Frontal cortex (tissue), 4 donors: ENCODE measurements at places on chromosomes 11 and 22.

DNA sequence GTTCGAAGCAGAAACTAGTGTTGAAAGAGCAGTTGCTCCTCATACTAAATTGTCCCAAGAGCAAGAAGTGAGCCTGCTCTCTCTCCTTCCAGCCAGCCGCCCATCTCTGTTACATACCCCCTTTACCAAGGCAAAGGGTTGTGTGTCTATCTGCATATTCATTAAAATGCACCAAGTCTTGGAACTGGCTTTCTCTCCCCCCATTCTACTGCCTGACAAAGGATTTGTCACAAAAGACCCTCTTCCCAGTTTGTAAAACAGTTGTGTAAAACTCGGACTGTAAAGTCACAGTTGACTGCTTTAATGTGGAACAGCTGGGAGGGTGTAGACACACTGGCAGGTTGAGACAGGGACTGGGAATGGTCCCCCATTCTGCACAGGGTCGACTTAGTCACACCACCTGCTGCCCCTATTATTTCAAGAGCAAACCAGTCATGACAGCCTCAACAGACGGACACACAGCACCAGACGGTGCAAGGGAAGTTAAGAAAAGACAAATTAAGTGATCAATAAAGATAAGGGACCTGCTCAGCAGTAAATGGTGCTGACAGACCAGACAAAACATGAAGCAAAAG, 60.0 kb upstream of the HTATIP2 start:
- DNase-seq = no peak

DNA sequence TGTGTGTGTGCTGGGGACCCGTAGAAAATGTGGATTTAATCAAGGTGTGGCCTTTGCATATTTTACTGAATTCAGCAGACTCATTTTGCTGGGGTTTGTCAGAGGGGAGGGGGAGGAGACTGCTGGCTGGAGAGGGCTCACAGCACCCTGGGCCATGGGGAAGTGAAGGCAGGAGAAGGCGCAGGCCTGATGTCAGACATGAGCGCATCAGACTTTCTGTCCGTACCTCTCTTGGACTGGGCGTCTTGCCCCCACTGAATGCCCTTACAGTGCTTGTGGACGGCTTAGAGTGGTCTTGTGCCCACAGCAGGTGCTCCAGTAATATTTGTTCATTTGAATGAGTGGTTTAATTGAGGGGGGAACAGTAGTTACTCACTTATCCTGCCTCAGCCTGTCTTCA, 75.2 kb downstream of the TEAD1 start:
- no peak for DNase-seq

- no peak for DNase-seq
Observed at GRCh38 chr11:103520792-103521191, 411.6 kb downstream of the DYNC2H1 start.

DNA sequence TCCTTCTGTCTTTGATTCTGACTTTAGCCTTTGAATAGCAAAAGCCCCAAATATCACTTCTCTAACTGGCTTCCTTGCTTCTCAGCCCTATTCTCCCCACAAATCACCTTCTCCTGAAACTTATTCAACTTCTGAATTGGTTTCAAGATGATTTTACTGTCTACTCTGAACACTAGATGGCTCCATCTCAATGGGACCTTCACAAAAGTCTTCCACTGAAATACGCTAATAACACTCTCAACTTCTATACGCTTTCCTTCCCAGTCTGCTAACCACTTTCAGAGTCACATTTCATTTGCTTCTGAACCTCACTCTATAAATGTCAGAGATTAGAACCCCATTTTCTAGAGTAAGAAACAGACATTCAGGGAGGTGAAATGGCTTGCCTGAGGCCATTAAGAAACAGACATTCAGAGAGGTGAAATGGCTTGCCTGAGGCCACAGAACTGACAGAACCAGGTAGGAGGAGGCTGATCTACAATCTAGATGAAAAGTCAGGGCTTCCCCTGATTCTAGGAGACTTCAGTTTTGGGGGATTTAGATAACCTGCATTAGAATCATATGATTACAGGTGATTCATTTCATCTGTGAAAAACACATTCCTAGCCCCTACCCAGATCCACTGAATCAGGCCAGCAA, 20.6 kb downstream of the MORC2 start:
- DNase-seq = peak; percentile 52

- DNase-seq = no peak
Observed at GRCh38 chr11:115183136-115183535, 321.1 kb downstream of the CADM1 start.

DNA sequence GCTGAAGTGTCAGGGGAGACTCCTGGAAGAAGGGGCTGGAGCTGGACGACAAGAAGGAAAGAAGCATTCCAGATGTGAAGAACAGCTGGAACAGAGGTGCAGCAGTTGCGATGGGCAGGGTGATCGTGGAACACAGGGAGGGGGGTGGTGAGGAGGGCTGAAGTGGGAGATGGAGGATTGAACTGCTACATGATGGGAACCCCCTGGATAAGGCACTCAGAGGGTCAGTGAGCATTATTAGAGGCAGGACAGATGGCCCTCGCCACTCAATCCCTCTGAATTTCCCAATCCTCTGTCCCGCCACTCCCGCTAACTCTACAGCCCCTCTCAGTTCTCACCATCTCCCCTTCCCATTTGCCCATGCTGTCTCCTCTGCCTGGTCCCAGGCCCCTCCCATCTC, 14.0 kb downstream of the SERPINH1 start:
- DNase-seq = no peak

- peak; percentile 45 for DNase-seq
Observed at GRCh38 chr11:69014084-69014851, 1.2 kb upstream of the MRGPRF start.

DNA sequence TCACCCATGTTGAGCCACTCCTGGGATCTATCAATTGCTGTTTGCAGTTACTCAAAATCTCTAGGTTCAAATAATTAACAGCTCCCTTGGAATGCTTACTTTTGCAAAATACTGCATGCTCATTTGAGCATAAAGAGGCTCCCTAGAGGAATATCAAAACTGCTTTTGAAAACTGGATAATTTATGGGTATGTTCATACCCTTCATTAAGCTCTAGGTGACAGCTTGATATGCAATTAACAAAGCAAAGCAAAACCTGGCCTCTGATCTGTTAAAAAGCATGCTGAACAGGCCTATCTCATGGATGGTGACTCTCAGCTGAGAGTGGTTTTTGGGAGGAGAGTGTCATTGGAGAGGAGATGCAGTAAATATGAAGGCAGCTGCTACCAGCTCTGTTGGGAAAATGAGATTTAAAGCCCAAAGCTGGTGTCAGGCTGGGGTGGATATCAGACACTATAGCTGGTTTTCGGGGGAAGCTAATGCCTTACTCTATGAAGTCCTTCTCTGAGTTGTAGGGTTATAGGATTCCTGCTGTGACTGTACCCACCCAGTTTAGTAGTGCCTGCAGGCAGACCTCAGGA, 110.9 kb downstream of the RASSF10 start:
- DNase-seq = no peak

DNA sequence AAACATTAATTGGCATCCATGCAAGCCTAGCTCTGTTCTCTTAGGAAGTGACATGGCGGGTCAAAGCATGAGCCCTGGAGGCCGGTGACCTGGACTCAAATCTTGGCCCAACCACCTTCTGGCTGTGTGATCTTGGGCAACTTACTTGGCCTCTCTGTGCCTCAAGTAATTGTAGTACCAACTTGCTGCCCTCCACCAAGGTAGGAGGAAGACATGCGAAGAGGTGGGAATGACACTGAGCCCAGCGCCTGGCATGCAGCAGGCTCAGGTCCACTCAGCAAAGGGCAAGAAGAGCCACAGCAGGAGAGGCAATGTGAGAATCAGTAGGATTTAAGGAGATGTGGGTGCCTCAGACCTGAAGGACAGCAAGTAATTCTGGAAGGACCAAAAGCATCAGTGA, 59.6 kb upstream of the SLC22A12 start:
- DNase-seq = no peak
